ENCODE measurements at places on chromosomes 5 and 9. TPM values are rescaled to one million over a fixed set of nuclear protein-coding genes. Genes with fewer than 3 reads are reported as not detected.

The IL13 gene
- total RNA-seq = not detected

The OR13C5 gene
- total RNA-seq = not detected

The CDC20B gene
- total RNA-seq = 0.09 TPM

The GARIN3 gene
- total RNA-seq = not detected

The NR2F1-AS1 gene
- 35.8 TPM for total RNA-seq

The SH3RF2 gene
- total RNA-seq = 0.79 TPM

The OSTF1 gene
- total RNA-seq = 38.5 TPM

The GPR151 gene
- total RNA-seq = not detected

The CANX gene
- total RNA-seq = 543 TPM

The DNM1 gene
- total RNA-seq = 63.7 TPM

The IFNB1 gene
- total RNA-seq = not detected

The GFI1B gene
- total RNA-seq = not detected

The NUDT12 gene
- 8.5 TPM for total RNA-seq

The SCGB3A2 gene
- not detected for total RNA-seq

The SPINK1 gene
- total RNA-seq = not detected

The GDNF gene
- total RNA-seq = 0.32 TPM

The FAXDC2 gene
- 18.4 TPM for total RNA-seq

The FYB1 gene
- total RNA-seq = 0.16 TPM

The FSTL4 gene
- total RNA-seq = not detected

The ABO gene
- not detected for total RNA-seq

The PPP3R2 gene
- total RNA-seq = 0.09 TPM

The NRG2 gene
- total RNA-seq = 0.32 TPM

The BASP1 gene
- 34.2 TPM for total RNA-seq

The NREP gene
- total RNA-seq = 19.7 TPM

The IGIP gene
- total RNA-seq = 9.1 TPM

The FCN2 gene
- not detected for total RNA-seq

The PRUNE2 gene
- total RNA-seq = 11.3 TPM

The AK8 gene
- total RNA-seq = 0.47 TPM

The FAM13B gene
- 17.9 TPM for total RNA-seq

The ADAMTSL1 gene
- 37.5 TPM for total RNA-seq

The PPP1R26 gene
- 5.7 TPM for total RNA-seq

The ADAMTS2 gene
- total RNA-seq = 36.8 TPM

The PTGES gene
- total RNA-seq = 48.9 TPM

The NAA35 gene
- 14.6 TPM for total RNA-seq

The PCDHAC2 gene
- under 0.01 TPM for total RNA-seq

The SLC6A7 gene
- total RNA-seq = not detected

The TJP2 gene
- 38.0 TPM for total RNA-seq

The HAPLN1 gene
- total RNA-seq = 0.77 TPM

The ITGA1 gene
- total RNA-seq = 4.3 TPM

The QRFP gene
- not detected for total RNA-seq

The SGCD gene
- total RNA-seq = 10.2 TPM

The ZNF883 gene
- 2.4 TPM for total RNA-seq
